ENCODE measurements at places on chromosomes 5 and 9. TPM values are rescaled to one million over a fixed set of nuclear protein-coding genes. Genes with fewer than 3 reads are reported as not detected.

C9 gene
- 0.44 TPM for total RNA-seq

LIFR gene
- 36.4 TPM for total RNA-seq

NEUROG1 gene
- not detected for total RNA-seq

ZNG1A gene
- 39.8 TPM for total RNA-seq

PCDH12 gene
- total RNA-seq = 20.4 TPM

FAM221B gene
- not detected for total RNA-seq

COL15A1 gene
- total RNA-seq = not detected

C8G gene
- 1.4 TPM for total RNA-seq

SGCD gene
- total RNA-seq = not detected

MPDZ gene
- total RNA-seq = 52.3 TPM

All from endothelial cell of umbilical vein (primary cell).